Activated T-cell treated with anti-CD3 and anti-CD28 coated beads, Interleukin-2, amount 50 U/mL, for 1 hour (primary cell): ENCODE measurements at places on chromosomes 7 and 10.
A peak's percentile ranks its signal among the peaks of the same experiment; 100 is the strongest.

- no peak for DNase-seq
Observed at GRCh38 chr7:1946025-1946772, 276.1 kb downstream of the ELFN1 start.

DNA sequence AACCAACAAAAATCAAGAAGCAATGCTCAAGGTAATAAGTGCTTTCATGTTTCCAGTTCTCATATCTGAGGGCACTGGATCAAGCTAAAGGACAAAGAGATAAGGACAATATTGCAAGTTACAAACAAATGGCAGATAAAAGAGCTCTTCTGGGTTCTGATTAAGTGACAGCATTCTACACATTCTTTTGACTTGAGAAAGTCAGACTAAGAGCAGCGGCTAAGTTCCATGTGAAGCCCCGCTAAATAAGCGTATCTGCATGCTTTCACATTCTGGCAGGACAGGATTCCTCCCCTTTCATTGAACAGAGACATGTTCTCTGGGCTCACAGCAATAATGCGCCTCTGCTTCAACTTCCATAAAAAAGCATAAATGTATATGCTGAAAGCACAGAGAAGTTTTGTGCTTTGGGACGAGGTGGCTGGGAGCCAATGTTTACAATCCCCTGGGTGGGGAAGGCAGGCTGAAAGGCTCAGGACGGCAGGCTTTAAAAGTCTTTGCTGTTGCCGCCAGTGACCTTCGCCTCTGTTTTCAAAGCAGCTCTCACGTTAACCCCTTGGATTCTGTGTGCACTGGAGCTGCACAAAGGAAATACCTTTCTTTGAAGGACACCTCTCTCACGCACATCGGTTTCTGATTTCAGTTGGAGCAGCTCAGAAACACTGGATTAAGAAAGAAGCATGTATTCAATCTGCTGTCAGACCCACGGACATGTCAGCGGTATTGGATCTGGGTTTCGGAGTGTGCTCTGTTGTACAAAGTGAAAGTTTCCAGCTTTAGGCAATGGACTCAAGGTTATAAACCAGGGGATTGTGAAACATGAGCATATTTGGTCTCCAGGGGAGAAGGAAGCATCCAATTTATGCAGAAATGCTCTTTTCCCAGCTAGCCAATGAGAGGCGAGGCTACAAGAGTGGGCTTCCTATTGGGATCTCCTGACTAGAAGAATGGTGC is 105.4 kb upstream of the FAM133B start:
- no peak for DNase-seq

- DNase-seq = no peak
Observed at GRCh38 chr10:43042503-43043341, 34.1 kb upstream of the RET start.

DNA sequence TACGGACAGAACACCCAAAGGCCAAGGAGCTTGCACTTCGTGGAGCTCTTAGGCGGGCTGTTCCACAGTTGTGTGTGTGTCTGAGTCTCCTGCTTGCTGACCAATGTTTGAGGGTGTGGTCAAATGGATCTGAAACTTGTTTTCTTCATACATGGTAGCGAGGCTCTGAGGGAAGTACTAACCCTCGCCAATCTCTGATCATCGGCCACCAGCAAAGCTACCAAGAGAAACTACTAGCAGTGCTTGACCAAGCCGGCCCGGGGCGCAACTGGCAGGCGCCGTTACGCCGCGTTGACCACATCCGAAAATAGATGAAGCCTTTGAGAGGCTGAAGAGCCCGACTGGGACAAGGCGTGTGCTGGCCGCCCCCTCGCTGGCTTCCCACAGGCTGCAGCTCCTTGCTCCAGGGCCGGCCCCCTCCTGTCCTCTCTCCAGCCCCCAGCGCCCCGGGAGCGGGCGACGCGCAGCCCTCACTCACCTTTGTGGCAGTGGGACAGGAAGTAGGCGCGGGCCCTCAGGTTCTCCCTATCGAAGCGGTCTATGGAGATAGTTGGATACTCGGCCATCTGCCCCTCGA is 384 bp downstream of the DCLRE1C start:
- DNase-seq = peak; percentile 24

DNA sequence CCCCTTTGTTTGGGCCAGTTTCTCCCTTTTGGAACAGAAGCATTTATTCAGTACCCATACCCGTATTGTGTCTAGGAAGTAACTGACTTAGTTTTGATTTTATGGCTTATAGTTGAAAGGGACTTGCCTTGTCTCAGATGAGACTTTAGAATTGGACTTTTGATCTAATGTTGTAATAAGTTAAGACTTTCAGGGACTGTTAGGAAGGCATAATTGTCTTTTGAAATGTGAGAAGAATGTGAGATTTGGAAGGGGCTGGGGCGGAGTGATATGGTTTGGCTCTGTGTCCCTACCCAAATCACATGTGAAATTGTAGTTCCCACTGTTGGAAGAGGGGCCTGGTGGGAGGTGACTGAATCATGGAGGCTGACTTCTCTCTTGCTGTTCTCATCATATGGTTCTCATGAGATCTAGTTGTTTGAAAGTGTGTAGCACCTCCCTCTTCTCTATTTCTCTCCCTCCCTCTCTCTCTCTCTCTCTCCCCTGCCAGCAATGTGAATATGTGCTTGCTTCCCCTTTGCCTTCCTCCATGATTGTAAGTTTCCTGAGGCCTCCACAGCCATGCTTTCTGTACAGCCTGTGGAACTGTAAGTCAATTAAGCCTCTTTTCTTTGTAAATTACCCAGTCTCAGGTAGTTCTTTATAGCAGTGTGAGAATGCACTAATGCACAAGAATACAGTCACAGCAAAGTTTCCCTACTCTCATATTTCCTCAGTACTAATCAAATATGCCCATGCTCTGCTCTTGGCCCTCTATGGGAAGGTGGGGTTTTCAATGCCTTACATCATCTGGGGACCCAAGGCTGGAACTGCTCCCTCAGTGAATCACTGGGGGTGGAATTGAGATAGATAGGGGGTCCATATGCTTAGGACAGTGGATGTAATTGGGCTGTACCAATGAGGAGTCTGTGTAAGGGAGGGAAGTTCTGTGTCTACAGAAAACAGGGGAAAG is 17.2 kb upstream of the AKR1C1 start:
- no peak for DNase-seq

DNA sequence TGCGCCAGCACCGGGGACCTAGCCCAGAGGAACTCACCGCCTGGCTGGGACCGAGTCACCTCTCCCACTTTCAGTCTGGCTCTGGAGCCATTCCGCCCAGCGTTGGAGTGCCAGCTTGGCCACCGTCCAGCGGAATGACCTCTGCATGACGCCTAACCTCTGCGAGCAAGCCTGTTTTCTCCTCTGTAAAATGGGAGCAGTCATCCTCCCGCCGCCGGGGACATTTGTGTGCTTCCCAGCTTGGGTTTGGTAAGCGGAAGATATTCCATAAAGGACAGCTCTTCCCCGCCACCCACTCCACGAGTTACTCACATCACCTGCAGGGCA is 1.3 kb upstream of the ZCCHC24 start:
- DNase-seq = no peak

GRCh38 chr7:144527051-144527471 is 123.6 kb upstream of the NOBOX start:
- no peak for DNase-seq

DNA sequence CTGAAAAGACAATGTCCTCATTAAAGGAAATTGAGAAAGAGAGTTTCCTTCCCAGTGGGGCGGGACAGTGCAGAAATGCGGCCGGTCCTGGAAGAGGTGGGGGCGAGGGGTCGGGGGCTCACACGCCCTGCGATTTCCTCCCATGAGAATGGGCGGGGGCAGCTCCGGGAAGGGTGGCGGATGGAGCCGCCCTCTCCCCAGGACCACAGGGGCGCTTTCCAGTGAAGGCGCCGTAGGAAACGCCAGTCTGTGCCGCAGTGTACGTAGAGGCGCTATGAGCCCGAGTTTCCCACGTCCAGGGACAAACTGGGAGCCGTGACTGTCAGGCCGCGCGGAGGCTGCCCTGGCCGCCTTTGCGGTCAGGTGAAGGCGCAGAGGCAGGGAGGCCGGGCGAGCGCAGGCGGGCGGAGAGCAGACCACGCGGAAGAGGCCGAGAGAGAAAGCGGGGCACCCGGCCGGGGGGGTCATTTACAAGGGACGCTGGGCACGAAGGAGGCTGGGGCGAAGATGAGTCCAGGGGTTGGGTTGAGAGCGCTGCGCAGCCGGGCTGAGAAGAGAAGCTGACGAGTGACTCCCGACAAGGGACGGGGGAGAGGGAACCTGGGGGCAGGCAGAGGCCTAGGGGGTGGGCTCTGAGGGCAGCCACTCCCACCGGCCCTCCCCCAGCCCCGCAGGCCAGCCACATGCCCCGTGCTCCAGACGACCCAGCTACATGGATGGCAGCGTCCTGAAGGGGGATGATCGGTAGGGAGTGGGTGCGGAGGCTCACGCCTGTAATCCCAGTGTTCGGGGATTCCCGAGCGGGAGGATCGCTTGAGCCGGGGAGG is 45.0 kb downstream of the ALOX5 start:
- DNase-seq = peak; percentile 63

GRCh38 chr10:24685958-24686540 is 37.6 kb downstream of the ARHGAP21 start:
- no peak for DNase-seq

GRCh38 chr10:106571192-106571946 is 593.1 kb downstream of the SORCS1 start:
- DNase-seq = no peak

- no peak for DNase-seq
Observed at GRCh38 chr10:108902619-108903285, 1020.6 kb downstream of the XPNPEP1 start.

GRCh38 chr7:3386423-3387190 is 85.6 kb downstream of the SDK1 start:
- DNase-seq = no peak

GRCh38 chr7:36420307-36420706 is 30.6 kb downstream of the ANLN start:
- DNase-seq = no peak

DNA sequence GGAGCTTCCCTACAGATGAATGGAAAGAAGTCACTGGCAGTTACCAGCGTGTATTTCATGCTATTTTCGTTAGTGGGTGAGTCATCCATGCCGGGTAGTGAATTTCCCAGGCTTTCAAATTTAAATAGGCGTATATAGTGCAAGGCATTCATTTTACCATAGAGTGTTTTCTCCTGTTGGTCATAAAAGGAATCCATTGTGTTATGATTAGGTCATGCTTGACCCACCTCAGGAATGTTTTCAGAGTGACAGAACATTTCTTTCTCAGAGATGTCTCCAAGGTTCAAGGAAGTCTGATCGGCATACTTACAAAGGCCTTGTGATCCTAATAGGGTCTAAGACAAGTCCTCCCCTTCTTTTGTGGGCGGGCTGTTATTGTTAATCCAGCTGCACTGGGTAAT is 110.7 kb downstream of the AKR1D1 start:
- no peak for DNase-seq

GRCh38 chr7:27254625-27255024 is 12.0 kb downstream of the EVX1 start:
- no peak for DNase-seq

- peak; percentile 2 for DNase-seq
Observed at GRCh38 chr10:132111121-132111731, 45.5 kb downstream of the JAKMIP3 start.

GRCh38 chr7:152911922-152912321 is 152.4 kb downstream of the ACTR3B start:
- no peak for DNase-seq

DNA sequence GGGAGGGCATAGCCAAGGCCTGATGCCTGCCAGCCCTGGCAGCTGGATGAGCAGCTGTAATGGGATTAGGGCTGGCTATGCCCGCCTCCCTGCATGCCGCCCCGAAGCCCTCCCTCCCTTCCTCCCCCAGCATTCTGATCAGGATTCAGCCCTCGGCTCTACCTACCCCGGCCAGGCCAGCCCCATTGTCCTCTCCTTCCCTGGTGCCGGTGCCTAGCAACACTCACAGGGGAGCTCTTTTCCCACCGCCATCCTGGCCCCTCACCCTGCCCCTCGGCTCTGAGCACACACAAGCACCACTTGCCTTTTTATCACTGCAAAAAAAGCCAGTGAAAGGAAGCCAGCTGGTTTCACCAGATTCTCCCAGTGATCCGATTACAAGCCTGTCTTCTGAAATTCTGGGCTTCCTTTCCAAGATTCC is 9.0 kb upstream of the ADCYAP1R1 start:
- DNase-seq = no peak

- DNase-seq = no peak
Observed at GRCh38 chr7:73496626-73497025, 25.5 kb downstream of the BAZ1B start.

GRCh38 chr10:91987397-91988037 is 63.9 kb downstream of the BTAF1 start:
- no peak for DNase-seq

- no peak for DNase-seq
Observed at GRCh38 chr10:89426230-89426868, 12.0 kb downstream of the IFIT5 start.

- DNase-seq = no peak
Observed at GRCh38 chr7:118777308-118777707, 552.8 kb downstream of the ANKRD7 start.

DNA sequence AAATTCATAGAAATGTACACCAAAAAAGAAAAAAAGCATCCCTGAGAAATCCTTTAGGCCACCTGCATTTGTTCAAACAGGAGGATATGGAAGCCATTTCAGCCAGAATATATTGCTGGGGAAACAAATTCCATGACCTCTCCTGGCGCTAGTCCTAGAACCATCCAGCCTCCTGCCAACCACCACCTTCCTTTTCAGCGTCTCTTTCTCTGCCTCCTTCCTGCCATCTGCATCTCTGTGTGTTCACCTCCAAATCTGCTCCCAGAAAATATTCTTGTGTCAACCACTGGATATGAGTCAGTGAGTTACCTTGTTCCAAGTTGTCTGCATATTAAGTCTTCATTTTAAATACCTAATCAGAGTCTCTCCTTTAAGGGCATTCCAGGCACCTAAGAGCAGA is 50.6 kb upstream of the NPY start:
- no peak for DNase-seq

- DNase-seq = no peak
Observed at GRCh38 chr10:84390364-84390763, 62.0 kb downstream of the CCSER2 start.

- no peak for DNase-seq
Observed at GRCh38 chr10:10785627-10786026, 232.0 kb upstream of the CELF2 start.

DNA sequence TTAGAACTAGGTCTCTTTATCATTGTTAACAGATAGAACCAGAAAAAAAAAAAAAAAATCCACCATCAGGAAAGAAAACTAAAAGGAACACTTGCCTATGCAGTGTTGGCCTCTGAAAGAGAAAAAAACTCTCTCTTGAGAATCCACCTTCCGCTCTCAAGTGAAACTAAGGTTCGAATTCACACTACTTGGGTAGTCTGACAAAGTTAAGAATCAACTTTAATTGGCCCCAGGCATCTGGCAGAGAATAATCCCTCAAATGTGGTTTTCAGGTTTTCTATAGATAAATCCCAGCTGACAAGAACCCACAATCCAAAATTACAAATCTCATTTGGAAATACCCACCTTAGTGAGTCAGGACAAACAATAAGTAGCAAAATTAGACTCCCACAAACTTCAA is 199.7 kb upstream of the LRRN3 start:
- no peak for DNase-seq

GRCh38 chr7:30865821-30866220 is 45.8 kb upstream of the AQP1 start:
- no peak for DNase-seq

- no peak for DNase-seq
Observed at GRCh38 chr7:132836746-132837145, 245.1 kb downstream of the CHCHD3 start.
